ENCODE measurements at places on chromosomes 7 and 10. TPM values are rescaled to one million over a fixed set of nuclear protein-coding genes. Genes with fewer than 3 reads are reported as not detected.

LIPN gene
- total RNA-seq = not detected

FAM237B gene
- not detected for total RNA-seq

OLAH gene
- total RNA-seq = 1.1 TPM

DNA sequence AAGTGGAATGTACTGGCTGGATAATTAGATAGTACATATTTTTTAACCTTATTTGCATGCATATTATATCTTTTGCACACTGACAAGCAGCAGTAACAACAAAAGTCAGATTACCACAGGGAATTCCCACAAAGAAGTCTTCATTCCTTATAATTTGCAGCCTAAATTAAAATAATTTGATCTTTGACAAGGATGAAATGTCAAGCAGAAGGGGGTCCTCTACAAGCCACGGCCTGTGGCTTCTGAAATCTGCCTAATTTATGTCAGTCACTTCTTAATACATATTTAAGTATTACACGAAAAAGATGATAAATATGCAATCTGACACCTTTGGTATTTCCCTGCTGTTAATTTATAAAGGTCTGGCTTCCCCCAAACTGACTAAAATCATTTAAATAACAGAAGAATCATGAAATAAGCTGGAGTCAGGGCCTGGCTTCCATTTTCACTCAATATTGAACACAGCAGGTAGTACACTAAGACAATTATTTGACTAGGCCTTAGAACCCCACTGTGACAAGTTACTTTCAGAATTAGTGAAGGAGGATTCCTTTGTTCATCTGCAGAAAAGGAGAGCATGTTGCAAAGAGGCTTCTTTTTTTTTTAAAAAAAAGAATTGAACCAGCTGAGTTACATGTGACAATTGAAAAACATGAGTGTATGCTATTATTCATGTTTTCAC, 351.1 kb upstream of the ETV1 start:
- no peak for DNase-seq

DNA sequence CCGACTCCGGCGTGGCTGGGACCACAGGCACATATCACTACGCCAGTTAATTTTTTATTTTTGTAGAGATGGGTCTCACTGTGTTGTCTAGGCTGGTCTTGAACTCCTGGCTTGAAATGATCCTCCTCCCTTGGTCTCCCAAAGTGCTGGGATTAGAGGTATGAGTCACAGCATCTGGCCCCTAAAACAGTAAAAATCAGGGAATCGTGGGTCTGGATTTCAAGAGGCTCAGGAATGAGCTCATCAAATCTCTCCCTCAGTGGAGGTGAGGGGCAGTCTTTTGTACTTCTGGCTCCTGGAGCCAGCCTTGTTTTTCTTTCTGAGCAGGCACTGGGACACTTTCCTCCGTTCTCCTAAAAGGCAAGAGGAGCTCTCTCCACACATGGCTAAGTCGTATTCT, 32.1 kb upstream of the RHEB start:
- DNase-seq = no peak
